ENCODE measurements at places on chromosomes 7 and 10.
A peak's percentile ranks its signal among the peaks of the same experiment; 100 is the strongest.

DNA sequence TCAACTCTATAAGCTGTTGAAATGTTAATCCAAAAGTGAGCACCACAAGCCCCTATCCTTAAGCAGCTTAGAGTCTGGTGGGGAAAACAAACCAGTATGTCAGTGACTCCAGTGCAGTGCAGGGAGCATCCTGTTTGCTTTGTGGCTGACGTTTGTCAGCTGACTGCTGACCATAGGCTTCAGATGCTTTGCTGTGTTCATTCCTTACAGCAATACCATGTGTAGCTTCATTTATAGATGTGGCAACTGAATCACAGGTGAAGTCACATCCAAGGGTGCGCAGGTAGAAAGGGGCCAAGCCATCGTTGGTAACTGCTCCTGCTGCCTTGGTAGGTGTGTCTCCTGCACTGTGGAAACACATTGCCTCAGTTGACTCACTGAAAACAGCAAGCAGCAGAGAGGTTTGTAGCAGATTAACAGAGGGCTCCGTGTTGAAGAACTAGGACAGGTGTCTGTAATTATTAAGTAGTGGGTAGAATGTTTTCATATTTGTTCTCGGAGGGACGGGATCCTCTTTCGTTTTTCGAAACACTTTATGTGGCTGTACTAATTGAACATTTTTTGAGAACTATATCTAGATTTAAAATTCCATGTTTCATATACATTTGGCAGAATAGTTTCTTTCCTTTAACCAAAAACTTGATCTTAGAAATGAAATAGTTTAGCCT is 2.0 kb downstream of the INSIG1 start:
- DNase-seq: no peak

GRCh38 chr10:78045237-78045636 is 11.6 kb downstream of the RPS24 start:
- no peak for DNase-seq

DNA sequence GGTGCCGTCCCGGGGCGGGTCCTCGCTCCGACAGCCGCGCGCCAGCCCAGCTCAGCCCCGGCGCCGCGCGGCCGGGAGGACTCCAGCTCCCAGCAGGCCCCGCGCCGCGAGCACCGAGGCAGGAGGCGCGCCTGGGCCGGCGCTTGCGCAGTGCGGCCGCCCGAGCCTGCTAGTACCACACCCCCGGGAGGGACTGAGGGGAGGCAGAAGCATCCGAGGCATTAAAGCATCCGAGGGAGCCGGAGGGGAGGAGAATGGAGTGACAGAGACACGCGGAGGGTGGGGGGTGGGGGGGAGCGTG is at the start of gene GRK5:
GRK5 (plus strand) TSS at position 206 of the 301 bp plus-strand sequence. CDS start 347 bp downstream, outside the sequence.
- DNase-seq: peak; percentile 87

GRCh38 chr10:91311601-91312381 is 91.3 kb downstream of the PCGF5 start:
- DNase-seq: no peak

DNA sequence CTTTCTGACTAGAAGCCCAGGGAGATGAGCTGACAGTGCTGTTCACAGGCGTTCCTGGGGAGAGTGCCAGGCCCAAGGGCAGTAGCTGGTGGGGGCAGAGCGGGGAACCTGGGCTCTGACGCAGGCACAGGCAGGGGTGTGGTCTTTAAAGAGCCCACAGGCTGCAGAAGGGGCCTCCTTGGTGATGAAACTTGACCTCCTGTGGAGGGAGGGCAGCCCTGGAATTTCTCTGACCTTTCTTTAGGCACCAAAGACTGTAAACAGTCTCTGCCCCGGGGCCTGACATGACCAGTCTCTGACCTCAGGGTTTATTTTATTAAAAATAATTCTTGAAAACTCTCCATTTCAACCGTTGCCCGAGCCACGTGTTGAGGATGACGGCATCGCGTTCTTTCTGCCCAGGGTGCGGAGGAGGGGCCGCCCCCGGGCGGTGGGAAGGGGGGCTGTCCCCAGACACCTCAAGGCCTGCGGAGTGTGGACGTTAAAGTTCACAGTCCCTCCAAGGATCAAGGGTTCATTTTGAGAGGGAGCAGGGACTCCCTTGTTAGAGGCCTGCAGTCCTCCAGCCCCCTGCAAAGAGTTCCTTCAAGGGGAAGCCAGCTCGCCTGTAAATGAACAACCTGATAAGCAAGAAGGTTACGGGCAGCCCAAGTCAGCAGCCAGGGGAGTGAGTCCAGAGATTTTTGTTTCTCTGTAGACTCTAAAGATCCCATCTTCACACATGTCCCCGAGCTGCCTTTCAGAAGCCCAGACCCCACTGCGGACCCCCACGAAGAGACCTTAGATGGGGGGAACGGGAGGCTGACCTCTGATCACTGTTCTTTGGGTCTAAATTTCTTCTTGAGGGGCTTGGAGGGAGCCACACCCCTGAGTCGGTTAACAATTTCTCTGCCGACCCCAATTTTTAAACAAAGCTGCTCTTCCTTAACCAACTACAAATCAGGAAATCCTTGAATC is 128.9 kb downstream of the VIPR2 start:
- DNase-seq: peak; percentile 10

- no peak for DNase-seq
These were observed 27.0 kb downstream of the ABCC2 start for GRCh38 chr10:99809481-99809880.

DNA sequence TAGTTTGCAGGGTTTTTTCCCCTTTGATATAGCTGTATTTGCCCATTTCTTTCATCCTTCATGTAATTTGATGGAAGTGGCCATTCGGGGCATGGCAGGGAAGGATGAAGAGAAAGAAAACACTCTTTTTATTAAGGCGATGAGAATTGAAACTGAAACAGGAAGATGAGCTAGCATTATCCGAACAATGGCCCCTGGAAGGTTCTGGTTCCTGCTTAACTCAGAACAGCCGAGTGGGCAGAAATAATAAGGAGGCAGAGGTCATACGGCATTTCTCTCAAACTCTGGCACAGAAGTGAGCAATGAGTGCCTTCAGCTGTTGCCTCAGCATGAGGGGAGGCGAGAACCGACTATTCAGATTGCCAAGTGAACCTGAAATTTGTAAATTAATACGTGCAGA is 113.2 kb upstream of the MYO3A start:
- DNase-seq: no peak

DNA sequence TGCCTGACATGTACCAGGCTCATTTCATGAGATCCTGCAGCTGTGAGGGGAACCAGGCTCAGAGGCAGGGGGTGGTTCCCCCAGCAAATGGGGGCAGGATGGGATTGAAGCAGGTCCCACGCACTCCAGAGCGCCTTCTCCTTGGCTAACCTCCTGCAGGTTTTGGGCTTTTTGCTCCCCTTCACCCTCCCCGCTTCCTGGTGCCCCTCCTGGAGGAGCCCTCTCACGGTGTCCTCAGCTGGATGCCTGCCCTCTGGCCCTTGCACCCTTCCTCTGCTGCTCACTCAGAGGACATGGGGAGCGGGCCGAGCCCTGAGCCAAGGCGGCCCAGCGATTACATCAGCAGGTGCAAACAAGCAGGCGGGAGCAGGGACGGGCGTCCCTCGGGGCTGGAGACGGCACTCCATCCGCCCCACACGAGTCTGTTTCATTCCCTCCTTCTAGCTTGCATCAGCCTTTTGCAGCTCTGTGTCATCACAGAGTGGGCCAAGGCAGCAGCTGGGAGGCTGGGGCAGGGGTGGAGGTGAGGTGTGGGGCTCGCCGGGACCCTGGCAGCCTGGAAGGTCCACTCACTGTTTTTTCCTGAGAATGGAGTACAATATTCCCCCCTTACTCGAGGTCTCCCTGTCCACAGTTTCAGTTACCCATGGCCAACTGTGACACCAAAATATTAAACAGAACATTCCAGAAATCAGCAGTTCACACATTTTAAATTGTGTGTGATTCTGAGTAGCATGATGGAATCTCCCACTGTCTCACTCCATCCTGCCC is 52.7 kb upstream of the SLC29A3 start:
- peak; percentile 29 for DNase-seq

DNA sequence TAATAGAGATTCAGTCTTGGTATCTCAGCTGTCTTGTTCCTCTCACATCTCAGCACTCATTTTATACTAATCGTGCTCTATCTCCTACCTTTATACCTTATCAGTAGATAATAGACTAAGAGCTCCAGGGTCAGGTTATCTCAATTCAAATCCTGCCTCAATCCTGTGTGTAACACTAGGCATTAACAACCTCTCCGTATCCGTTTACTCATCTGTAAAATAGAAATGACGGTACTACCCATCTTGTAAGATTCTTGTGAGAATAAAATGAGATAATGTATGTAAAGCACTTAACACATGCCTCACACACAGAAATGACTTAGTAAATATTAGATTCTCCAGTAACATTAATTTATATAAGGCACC is 622 bp upstream of the P4HA1 start:
- no peak for DNase-seq

GRCh38 chr10:118501637-118502440 is 93.6 kb downstream of the PRLHR start:
- no peak for DNase-seq

- no peak for DNase-seq
These were observed 16.2 kb downstream of the ATG9B start for GRCh38 chr7:151008143-151008510.

GRCh38 chr7:30707391-30708357 is 25.4 kb upstream of the CRHR2 start:
- DNase-seq: no peak

DNA sequence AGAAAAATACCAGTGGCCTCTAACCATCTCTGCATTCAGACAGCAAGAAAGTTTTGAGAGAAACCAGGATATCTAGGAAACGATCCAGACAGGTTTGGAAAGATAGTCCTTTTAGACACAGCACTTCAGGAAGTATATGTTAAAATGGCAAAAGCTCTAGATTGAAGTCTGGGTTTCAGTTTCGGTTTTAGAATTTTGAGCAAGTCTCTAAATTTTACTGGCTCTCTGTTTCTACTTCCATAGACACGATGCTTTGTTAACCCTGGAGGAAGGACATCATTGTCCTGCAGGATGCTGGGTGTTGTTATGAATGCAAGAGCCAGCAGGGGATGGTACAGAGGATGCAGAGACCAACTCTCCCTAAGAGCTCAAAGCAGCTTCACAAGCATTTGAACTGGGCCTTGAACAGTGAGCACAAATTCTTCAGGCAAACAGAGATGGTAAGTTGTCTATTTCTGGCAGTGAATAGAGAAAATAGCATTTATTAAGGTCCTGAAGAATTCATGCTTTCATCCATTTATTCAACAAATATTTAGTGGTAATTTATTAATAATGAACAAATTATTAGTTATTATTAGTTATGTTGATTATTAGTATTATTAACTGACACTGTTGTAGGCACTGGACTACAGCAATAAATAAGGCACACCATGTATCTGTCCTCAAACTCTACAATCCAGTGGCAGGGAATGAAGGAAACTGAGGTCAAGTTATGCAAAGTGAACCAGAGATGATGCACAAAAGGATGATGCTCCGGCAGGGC is 152.7 kb upstream of the NRP1 start:
- no peak for DNase-seq

DNA sequence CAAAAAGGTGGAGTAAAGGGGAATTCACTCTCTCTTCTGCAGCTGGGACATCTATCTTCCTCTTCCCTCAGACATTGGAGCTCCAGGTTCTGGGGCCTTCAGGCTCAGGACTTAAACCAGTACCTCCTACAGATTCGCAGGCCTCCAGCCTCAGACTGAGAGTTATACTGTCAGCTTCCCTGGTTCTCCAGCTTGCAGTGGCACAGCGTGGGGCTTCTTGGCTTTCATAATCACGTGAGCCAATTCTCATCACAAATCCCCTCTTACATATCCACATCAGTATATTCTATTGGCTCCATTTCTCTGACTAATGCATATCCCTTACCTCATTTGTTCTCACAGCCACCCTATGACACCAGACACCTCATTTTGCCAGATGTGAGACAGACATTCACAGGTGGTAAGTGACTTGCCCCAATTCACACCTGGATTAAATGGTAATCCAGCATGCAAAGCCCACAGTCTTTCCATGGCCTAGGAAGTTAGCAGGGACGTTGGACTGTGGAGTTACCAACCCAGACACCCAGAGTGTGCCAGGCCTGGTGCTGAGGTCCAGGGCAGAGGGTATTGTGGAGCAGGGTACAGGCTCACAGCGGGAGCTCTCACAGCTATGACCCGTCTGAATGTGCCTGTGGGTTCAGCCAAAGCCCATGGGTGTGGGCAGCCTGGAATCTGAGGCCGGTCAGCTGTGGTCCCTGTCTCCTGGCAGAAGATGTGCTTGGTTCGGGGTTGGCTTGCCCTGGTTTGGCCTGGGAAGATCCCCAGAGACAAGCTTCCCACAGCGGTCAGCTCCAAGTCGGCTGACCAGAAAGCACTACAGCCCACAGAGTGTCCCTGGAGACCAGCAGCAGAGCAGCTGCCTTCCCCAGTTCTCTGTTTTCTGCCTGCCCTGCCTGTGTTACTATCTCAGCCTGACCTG is 18.4 kb upstream of the ZCCHC24 start:
- no peak for DNase-seq

DNA sequence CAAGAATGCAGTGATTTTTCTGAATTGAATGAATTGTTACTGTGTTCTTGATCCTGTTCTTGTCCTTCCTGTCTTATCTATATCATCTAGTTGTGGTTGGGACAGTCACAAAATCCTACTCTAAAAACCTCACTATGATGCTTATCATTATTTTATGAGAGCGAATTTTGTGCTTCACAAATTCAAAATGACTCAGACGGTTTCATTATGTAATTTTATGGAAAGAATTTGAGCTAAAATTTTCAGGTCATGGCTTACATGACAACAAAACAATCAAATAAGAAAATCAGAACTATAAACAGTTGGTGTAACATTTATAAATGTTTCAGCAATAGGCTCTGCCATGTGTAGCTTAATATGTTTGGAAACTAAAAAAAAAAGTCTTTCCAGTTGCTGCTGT is 6.9 kb downstream of the PRKAR2B start:
- DNase-seq: no peak

GRCh38 chr7:1460821-1461645 is 1.8 kb upstream of the MICALL2 start:
- DNase-seq: peak; percentile 42

- no peak for DNase-seq
These were observed 18.5 kb upstream of the NPFFR1 start for GRCh38 chr10:70302292-70302691.

DNA sequence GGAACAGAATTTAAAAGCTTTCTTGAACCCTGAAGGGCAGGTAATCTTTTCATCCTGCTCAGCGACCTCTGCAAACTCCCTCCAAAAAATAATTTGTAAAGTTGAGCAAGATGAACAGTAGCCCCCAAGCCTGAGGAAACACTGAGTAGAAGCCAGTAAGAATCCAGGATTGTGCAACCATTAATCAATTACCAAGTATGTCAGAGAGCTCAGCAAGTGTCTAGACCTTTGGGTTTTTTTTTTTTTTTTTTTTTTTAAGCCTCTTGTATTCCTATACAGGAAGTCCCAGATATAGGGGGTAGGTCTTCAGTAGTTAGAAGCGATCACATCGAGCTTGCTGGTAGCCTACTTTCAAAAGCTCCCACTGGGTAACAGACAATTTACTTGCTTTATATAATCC is 155.2 kb downstream of the DGKI start:
- DNase-seq: no peak

DNA sequence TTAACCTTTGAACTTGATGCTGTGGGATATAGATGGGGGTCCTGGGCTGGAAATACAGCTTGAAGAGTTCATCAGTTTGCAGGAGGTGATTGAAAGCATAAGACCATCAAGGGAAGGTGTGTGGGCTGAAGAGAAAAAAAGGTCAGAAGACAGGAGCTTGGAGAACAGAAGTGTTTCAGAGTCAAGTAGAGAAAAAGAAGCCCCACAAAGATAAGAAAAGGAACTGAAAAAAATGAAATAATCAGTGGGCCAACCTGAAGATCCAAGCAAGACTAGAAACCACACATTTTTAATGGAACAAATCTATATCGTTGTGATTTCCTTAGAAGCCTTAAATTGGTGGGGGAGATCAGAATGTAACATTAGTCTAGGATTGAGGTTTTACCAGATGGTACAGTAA is 22.5 kb downstream of the ZEB1 start:
- DNase-seq: no peak

All from C1 segment of cervical spinal cord (tissue), 14 donors.